ENCODE measurements at places on chromosomes 16 and 17.

DNA sequence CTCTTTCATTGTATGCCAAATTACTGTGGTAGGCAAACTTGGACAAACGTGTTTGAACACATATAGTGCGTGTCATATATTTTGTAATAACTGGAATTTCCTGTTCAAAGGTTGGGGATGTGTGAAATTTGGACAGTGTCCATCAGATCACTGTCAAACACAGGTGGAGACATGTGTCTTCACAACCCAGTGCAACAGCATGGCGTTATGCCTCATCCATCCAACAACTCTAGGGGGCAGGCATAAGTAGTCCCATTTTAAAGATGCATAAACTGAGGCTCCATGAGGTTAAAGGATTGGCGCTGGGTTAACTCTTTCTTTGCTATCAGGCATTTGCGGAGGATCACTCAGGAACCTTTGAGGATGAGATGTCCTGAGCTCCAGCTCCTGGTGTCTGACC, 103.7 kb downstream of the RBFOX1 start:
- no peak for DNase-seq

GRCh38 chr16:67357561-67357960, 30.9 kb downstream of the LRRC36 start:
- no peak for DNase-seq

GRCh38 chr17:71438631-71439146, 682.1 kb upstream of the SOX9 start:
- no peak for DNase-seq

DNA sequence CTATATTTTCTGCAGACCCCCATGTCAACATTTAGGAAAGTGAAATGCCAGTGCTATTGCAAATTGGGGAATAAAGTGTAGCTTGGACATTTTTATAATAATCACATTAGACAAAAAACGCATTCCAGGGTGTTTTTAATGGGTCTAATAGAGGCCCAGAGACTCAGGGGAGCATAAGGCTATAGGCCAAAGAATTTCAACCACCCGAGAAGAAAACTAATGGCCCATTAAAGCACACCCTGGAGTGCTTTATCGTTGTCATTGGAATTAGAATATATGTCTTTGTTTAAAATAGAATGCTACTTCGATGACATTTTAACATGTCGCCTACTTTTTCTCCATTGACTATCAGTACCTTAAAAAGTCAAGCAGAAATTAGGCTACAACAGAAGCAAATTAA, 414.1 kb upstream of the CDH8 start:
- no peak for DNase-seq

- DNase-seq, result no peak
Measured at GRCh38 chr17:76272541-76273444, 7.6 kb downstream of the UBALD2 start.

DNA sequence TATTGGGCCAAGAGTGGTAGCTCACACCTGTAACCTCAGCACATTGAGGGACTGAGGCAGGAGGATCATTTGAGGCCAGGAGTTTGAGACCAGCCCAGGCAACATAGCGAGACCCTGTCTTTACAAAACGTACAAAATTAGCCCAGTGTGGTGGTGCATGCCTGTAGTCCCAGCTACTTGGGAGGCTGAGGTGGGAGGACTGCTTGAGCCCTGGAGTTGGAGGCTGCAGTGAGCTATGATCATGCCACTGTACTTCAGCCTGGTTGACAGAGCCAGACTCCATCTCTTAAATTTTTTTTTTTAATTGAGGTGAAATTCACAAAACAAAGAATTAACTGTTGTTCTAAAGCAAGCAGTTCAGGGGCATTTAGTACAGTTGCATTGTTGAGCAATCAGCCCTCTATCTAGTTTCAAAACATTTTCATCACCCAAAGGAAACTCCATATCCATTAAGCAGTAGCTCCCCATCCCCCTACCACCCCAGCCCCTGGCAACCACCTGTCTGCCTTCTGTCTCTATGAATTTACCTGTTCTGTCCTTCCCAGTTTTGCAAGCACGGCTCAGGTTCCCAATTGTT, 15.6 kb downstream of the SNX29 start:
- DNase-seq, result no peak

GRCh38 chr16:12350945-12351344, 374.4 kb downstream of the SNX29 start:
- no peak for DNase-seq

DNA sequence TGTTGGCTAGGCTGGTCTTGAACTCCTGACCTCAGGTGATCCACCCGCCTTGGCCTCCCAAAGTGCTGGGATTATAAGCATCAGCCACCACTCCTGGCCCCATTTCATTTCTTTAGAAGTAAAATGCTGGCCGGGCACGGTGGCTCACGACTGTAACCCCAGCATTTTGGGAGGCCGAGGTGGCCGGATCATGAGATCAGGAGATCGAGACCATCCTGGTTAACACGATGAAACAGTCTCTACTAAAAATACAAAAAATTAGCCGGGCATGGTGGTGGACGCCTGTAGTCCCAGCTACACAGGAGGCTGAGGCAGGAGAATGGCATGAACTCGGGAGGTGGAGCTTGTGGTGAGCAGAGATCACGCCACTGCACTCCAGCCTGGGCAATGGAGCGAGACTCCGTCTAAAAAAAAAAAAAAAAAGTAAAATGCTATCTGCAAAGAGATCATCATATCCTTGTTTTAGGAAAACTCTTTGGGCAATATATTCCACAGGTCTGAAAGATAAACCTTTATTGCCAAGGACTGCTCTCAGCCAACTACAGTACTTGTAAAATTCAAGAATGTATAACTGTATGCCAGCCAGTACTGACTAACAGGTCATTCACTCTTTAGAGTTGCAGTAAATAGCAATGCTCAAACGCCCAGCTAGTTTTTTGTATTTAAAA, 3.8 kb downstream of the GJC1 start:
- DNase-seq, result no peak

GRCh38 chr17:607361-608147, 107.1 kb downstream of the VPS53 start:
- no peak for DNase-seq

- DNase-seq, result no peak
Measured at GRCh38 chr16:54545854-54546511, 259.4 kb upstream of the IRX3 start.

DNA sequence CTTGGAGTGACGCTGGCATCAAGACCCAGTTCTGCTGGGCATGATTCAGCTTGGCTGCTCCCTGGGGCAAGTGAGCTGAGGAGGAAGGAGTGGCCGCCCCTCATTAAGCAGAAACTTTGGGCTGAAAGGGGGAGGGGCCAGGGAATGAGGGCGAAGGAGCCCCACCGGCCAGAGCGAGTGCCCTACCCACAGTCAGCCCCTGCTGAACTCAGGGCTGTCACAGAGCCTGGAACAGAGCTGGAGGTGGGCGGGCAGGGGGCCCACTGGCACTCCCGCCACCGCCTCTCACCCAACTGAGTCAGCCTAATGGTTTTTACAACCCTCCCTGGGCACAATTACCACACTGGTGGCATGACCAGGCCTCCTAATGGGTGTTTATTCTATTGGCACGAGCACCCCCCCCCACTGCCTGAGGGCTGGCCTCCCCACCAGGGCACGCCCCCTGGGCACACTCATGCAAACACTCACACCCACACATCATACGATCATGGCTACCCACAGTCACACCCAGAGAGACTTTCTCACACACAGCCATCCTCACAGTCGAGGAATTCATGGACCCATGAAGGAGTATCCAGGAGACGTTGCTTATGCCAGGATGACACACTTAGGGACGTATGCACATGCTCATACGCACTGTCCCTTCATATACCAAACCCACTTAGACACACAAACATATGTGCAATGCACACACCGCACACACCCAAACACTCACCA, 19.2 kb downstream of the UNC119 start:
- DNase-seq, result no peak

DNA sequence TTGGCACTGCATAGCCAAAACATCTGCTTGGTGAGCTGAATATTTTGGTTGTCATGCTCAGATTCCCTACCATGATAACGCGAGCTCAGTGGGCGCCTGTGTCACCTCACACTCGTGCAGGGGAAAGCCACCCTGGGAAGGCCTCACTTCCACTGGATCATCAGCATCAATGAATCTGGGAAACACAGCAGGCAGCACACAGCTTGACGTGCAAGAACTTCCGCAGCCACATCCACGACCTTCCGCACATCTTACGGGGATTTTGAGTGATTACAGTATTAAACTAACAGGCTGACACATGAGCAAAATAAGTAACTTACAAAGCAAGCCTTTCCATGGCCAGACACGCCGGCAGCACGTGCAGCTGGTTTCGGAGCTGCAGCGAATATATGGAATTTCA, 54.7 kb upstream of the FOXF1 start:
- no peak for DNase-seq

GRCh38 chr17:9672691-9673090, 27.4 kb downstream of the USP43 start:
- DNase-seq, result no peak

Data from hypothalamus (tissue), 51 donors.